Activated T-helper 1 cell treated with anti-CD3 and anti-CD28 coated beads, Interleukin-2, amount 50 U/mL, for 16 hours (primary cell): ENCODE measurements at places on chromosomes 6 and 20.

GRCh38 chr20:50913690-50914375 lies 17.4 kb downstream of the ADNP start:
- no peak for DNase-seq

GRCh38 chr6:18724056-18724455 lies 336.9 kb downstream of the RNF144B start:
- DNase-seq: no peak

GRCh38 chr6:35396991-35397390 lies 54.6 kb downstream of the PPARD start:
- DNase-seq: no peak

GRCh38 chr20:11922561-11922960 lies 4.9 kb downstream of the BTBD3 start:
- no peak for DNase-seq

DNA sequence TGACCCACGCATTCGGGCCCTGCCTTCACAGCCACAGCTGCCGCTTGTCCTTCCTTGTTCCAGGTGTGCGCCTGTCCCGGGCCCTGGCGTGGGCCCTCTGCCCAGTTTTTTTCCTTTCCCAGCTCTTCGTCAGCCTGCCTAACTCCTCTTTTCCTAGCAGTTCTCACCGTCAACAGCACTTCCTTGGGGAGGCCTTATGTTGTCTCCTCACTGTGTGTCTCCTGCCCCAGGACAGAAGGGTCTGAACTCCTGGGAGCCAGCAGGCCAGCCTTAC lies 71.8 kb downstream of the CDS2 start:
- DNase-seq: no peak

- no peak for DNase-seq
Observed at GRCh38 chr6:9523462-9523861, 891.4 kb downstream of the TFAP2A start.

DNA sequence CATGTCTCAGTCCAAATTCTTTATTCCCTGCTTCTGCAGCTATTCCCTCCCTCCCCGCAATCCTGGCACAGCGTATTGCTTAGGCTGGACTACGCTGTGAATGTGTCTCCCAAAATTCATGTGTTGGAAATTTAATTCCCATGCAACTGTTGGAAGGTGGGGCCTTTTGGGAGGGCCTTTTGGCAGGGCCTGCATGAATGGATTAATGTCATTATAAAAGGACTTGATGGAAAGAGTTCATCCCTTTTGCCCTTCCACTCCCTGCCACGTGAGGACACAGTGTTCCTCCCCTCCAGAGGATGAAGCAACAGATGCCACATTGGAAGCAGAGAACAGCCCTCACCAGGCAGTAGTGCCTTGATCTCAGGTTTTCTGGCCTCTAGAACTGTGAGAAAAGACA lies 20.4 kb upstream of the NOTCH4 start:
- DNase-seq: no peak

DNA sequence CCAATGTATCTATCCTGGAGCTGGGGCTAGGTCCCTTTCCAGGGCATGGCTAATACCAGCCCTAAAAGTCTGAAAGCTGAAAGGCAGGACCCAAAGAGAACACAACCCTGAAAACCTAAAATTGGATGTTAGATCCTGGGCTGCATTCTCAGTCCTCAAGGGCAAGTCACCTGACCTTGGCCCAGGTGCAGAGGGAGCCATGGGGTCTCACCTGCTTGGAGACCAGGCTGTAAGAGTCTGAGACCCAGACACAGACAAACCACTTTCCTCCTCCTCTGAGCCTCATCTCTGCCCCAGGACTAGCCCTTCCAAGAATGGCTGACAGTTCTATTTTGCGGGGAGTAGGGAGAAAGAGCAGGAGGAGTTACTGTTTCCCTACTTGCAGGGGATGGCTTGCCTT lies 60.0 kb downstream of the EFCAB8 start:
- no peak for DNase-seq

GRCh38 chr6:12333128-12333527 lies 43.0 kb downstream of the EDN1 start:
- DNase-seq: no peak

DNA sequence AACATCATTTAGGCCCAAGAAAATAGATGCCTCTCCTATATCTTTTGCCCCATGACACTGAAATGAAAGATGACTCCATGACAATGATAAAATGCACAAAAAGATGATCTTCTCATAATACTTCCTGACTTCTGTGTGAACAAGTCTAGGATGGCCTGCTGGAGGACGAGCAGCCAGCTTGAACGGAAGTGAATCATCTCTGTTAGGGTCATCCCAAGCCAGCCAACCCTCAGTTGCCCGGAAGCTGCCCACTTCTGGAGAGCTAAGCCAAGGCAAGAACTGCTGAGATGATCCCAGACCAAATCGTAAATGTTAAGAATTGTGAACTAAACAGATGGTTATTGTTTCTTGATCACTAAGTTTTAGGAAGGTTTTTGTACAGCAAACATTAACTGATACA lies 249.7 kb upstream of the HS3ST5 start:
- no peak for DNase-seq

DNA sequence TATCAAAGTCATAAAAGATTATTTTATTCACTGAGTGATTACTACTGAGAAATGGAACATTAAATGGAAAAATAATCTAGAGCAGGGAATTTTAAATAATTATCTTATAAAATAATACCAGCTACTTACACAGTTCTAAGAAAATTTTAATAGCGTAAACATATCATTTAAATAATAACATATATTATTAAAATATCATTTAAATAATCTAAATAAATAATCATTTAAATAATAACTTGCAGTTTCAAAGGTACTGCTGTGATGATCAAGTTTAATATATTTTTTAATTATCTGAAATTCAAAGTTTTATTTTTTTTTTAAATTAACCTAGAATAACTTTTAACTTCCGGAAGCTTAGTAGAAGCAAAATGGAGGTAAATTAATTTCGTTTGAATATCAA lies 301.2 kb downstream of the TBC1D32 start:
- DNase-seq: no peak

DNA sequence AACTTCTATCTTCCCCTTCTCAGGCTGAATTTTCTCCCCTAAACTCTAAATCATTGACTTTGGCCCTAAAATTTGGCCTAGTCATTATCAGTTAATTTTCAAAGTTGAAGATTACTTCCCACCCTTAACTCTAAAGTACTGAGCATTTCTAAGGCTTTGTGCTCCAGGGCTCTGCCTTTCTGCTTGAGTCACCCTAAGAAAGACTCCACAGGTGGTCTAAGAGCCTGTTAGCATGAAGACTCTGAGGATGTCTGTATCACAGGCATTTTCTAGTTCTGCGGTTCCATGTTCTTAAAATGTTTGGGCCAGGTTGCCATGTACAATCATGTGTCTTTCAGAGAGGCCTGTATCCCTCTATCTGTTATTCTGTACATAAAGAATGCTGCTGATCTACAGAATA lies 808.1 kb upstream of the MANEA start:
- no peak for DNase-seq

GRCh38 chr6:4606821-4607704 lies 169.1 kb upstream of the CDYL start:
- no peak for DNase-seq

DNA sequence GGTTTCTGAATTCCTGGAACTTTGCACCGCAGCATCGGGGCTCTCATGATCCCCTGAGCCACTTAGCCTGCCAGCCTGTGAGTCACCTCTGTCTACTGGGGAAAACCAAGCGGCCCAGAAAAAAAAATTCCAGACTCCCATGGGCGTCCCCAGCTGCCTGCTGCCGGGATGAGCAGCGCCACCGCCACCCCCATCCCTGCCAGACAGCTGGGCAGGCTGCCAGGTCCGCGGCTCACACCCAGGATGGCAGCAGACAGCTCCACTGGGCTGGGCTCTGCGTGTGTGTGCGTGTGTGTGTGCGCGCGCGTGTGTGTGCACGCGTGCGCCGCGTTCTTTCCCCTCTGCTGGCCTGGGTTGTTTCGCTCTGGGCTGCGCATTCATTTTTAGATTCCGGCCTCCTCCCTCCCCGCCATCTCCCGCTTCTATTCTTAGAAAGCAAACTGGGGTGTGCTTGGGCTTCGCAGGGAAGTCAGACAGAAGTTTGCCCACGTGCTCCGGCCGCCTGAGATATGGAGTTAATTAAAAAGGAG lies 38.9 kb upstream of the PMEPA1 start:
- peak; percentile 14 for DNase-seq

DNA sequence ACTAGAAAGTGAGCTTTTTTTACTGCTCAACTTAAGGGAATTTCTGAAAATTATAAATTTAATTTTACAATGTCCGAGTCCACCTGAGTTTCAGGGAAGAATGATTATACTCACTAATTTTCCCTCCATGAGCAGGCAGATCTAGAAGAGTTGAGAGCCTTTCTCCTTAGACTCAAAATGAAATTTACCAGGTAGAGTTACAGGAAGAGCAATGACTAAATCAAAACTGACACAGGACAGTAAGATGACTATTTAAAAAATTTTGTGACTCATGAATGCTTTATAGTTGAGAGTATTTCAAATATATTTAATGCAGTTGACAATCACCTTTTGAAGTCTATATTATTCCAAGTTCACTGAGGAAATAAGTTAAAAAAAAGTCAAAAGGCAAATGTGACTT lies 198.1 kb upstream of the NRSN1 start:
- no peak for DNase-seq

DNA sequence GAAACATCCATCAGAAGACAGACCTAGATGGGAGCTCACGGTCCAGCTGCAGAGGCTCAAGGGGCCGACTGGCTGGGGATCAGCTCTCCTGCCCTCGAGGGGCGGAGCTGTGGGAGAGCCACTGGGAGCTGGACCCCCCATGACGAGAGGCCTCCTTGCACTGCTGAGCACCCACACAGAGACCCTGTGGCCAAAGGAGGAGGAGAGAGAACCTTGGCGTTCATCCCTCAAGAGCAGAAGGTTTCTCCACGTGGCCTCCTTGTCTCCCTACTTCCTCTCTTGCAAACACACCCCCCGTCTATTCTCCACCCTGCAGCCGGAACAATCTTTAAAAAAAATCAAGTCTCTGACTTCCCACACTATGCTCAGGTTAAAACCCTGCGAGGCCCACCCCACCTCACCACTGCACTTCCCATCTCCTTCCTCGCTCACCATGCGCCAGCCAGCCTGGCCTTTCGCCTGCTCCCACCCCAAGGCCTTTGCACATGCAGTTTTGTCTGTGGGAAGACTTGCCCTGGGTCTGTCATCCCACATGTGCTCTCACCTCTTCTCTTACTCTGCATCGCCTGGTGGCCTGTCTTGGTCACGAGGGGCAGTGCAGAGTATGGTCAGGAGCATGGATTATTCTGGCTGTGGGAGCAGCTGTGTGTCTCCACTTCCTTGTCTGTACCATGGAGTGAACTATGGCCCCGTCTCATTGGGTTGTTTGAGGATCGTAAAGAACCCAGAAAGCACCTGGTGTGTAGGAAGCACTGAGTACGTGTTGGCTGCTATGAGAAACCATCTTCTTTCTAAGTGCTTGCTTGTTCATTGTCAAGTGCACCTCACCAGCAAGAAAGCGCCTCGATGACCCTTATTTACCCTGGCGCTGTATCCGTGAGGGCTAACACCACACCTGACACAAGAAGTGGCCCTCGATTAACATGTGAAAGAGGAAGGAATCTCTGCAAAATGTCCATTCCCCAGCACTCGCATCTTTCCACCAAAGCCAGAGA lies 32.9 kb downstream of the PMEPA1 start:
- DNase-seq: no peak

GRCh38 chr20:15582146-15582760 lies 991.0 kb downstream of the KIF16B start:
- no peak for DNase-seq

DNA sequence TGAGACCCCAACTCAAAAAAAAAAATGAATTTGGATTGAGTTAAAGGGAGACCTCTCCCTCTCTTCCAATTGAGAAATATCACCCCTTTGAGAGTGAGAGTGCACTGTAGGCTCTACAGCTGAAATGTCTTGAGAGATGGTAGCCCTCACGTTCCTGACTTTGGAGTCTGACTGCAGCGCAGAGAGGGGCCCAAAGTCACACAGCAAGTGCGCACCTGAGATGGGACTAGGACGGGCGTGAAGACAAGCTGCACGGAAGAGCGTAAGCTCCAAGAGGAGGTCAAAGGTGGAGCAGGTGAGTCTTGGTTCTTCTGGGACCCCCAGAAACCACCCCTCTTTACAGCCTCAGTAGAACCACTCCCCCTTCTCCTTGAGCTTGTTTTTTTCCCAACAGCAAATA lies 643 bp downstream of the SLA2 start:
- no peak for DNase-seq
